ENCODE measurements at places on chromosomes 3 and 15. TPM values are rescaled to one million over a fixed set of nuclear protein-coding genes. Genes with fewer than 3 reads are reported as not detected.

GRCh38 chr3:70815817-70816216, 503.4 kb upstream of the MDFIC2 start:
- H3K4me3 ChIP-seq, result no peak overlapping the region
- no peaks in the 10 kb centered on the region for H3K27me3 ChIP-seq
- H3K36me3 ChIP-seq, result no peaks in the 10 kb centered on the region
- H3K4me1 ChIP-seq, result no peaks in the 10 kb centered on the region
- H3K27ac ChIP-seq, result no peak overlapping the region

DNA sequence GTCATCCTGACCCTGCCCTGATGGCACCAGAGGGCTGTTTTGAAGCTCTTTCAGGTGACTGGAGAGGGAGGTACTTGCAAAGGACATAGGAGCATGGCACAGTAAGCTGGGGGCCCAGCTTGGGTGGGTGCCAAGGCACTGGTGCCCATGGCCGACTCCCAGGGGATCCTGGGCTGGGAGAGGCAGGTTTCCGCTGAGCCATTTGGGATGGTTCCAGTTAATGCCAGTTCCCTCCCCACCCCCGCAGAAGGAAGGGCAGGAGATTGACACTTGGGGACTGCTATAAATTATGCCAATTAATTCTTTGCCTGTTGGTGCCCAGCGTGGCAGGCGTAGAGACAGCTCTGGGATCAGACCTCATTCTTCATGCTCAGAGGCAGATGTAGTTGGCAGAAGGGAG, 26.1 kb downstream of the CD276 start:
- no peak overlapping the region for H3K4me3 ChIP-seq
- H3K27me3 ChIP-seq, result no peaks in the 10 kb centered on the region
- peaks cover 69% of the 10 kb centered on the region for H3K36me3 ChIP-seq
- DNase-seq, result no peak
- no peak overlapping the region for H3K27ac ChIP-seq

DNA sequence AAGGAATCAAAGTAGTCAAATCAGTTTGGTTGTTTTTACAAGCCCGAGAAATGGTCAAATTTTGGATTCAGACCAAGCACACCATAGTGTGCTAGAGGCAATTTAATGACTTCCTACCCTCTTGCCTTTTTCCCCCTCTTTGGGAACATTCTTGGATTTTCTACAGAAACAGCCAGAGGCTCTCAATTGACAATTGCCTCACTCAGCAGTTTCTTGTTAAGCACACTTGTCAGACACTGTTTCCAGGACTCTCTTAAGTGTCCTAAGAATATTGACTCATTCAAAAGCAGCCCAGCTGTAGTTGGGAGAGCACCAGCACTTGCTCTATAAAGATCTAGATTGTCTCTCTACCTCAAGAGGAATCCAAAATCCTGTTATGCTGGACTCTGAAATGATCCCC, 1.5 kb upstream of the SLC35G2 start:
- no peak for DNase-seq
- H3K36me3 ChIP-seq, result no peaks in the 10 kb centered on the region
- H3K27ac ChIP-seq, result no peak overlapping the region
- no peak overlapping the region for H3K4me3 ChIP-seq

DNA sequence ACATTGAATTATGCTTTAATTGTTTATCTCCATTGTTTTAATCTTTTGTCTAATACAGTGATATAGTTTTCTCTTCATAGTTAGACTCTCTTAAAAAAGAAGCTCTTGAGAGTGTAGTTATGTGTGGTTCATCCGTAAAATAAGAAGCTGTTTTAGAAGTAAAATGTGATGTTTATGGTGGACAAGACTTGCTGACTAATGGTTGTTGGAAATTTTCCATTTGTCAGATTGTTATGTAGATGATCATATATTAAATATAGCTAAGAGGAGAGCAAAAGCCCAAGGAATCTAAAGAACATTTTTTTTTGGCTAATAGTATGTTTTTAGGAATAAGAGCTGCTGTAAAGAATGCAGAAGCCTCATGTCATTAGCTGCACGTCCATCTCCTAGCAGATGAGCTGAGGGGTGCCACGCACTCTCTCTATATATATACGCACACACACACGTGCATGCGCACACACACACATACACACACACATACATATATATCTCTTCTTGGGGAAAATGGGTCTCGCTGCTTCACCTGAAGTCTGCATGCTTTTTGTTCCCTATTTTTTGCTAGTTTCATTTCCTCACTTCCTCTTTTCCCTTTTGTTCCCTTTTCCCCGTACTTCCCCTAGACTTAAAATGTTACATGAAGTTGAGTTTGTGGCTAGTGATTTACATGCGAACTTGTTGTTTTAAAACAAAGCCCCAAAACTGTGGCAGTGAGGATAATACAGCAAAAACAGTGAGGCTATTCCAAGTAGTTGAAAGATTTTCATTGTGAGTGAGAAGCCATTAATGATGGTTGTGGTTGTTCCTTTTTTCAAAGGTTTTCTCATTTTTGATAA, 107.8 kb downstream of the MBNL1 start:
- peaks cover 65% of the 10 kb centered on the region for H3K4me1 ChIP-seq
- H3K4me3 ChIP-seq, result no peak overlapping the region
- peak overlapping the region; percentile 52 for H3K27ac ChIP-seq
- H3K36me3 ChIP-seq, result peaks cover 3% of the 10 kb centered on the region

SERINC4 gene
- not detected for total RNA-seq

DNA sequence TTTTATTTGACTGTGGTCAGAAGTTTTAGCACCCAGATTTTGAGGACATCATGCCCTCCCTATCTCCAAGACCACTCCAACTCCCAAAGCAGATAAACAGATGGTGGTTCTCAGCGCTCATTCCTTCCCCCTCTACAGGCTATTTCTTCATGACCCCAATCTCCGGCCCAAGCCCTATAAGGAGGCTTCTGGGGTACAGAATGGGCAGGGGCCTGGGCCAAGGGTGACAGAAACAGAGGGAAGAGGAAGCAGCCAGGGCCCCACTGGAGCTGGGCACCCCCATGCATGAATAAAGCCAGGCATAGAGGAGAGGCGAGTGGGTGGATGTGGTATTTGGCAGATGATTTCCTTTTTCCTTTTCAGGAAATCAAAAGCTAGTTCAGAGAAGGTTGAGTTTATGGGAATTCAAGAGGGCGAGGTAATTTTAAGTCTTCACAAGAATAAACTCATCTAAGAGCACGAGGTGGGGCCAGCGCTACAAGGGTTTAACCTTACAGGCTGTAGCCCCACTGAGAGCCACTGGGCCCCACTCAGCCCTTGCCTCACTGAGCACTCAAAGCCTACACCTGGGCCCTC, 104.8 kb upstream of the HERC1 start:
- no peaks in the 10 kb centered on the region for H3K36me3 ChIP-seq
- H3K27me3 ChIP-seq, result no peaks in the 10 kb centered on the region
- no peak for DNase-seq

PTPRG gene
- total RNA-seq, result 67.6 TPM

- H3K36me3 ChIP-seq, result no peaks in the 10 kb centered on the region
- peak; percentile 62 for DNase-seq
- H3K4me3 ChIP-seq, result peak overlapping the region; percentile 97
- H3K27ac ChIP-seq, result peak overlapping the region; percentile 93
- H3K4me1 ChIP-seq, result peaks cover 62% of the 10 kb centered on the region
These were observed 504 bp downstream of the ABHD2 start for GRCh38 chr15:89088605-89089315.

- no peaks in the 10 kb centered on the region for H3K36me3 ChIP-seq
- H3K4me3 ChIP-seq, result no peak overlapping the region
- no peaks in the 10 kb centered on the region for H3K27me3 ChIP-seq
- H3K27ac ChIP-seq, result no peak overlapping the region
These were observed 156.0 kb upstream of the TRIM42 start for GRCh38 chr3:140521751-140522445.

- no peaks in the 10 kb centered on the region for H3K27me3 ChIP-seq
- no peaks in the 10 kb centered on the region for H3K36me3 ChIP-seq
- H3K4me3 ChIP-seq, result no peak overlapping the region
- no peak overlapping the region for H3K27ac ChIP-seq
- H3K4me1 ChIP-seq, result no peaks in the 10 kb centered on the region
These were observed 71.9 kb downstream of the IL12A start for GRCh38 chr3:160060409-160061027.

- no peak overlapping the region for H3K4me3 ChIP-seq
- H3K27me3 ChIP-seq, result no peaks in the 10 kb centered on the region
- H3K36me3 ChIP-seq, result no peaks in the 10 kb centered on the region
- peaks cover 6% of the 10 kb centered on the region for H3K4me1 ChIP-seq
These were observed 185.0 kb upstream of the ANKRD28 start for GRCh38 chr3:15982667-15983196.

TRIM42 gene
- not detected for total RNA-seq

DNA sequence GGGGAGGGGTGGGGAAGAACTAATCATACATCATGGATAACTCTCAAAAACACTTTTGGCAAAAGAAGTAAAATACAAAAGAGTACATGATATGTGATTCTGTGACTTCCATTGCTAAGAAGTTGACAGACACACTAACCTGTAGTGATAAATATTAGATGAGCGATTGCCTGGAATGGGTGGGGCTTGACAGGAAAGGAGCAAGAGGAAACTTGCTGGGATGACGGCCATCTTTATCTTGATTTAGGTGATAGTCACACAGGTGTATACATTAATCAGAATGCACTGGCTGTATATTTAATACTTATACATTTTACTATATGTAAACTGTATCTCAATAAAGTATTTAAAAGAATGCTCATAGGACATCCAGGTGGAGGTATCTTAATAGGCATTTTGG, 13.1 kb downstream of the PARL start:
- no peak overlapping the region for H3K4me3 ChIP-seq
- no peak overlapping the region for H3K27ac ChIP-seq
- H3K4me1 ChIP-seq, result no peaks in the 10 kb centered on the region

ATOSA gene
- total RNA-seq, result 46.7 TPM

DNA sequence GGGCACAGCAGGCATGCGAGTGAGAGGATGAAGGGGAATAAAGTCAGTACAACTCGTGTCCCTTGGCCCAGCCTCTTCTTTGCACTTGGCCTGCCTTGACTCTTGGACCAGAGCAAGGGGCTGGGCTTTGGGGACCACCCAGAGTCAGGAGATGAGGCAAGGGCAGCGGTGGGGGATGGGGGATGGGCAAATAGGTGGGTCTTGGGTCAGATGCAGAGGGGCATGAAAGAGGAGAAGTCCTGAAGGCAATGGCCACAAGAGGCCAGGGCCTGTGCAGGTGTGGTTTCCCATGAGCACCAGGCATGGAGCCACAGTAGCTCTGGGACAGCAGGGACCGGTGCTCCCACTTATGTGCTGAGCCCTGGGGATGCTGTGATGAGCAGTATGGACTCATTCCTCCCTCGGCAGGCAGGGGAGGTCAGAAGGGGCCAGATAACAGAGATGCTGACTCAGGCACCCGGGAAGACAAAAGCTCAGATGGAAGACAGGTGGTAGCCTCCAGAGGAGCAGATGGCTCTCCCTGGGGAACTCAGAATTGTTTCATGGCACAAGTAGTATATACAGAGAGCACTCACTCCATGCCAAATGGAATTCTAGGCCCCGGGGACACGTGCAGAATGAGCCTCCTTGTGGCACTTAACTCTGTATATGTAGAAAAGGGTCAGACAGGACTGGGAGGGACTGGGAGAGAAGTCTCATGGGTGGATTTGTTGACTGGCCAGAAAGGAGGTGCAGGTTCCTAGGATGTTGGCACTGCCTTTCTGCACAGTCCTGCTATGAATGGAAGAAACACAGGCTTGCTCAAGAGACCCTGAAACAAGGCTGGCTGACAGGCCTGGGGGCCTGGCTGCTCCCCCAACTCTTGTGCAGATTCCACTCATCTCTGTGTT, 14.3 kb downstream of the ZBTB47 start:
- no peaks in the 10 kb centered on the region for H3K4me1 ChIP-seq
- no peak overlapping the region for H3K4me3 ChIP-seq
- no peak for DNase-seq
- no peaks in the 10 kb centered on the region for H3K36me3 ChIP-seq
- no peaks in the 10 kb centered on the region for H3K27me3 ChIP-seq

FAM174B gene
- 57.7 TPM for total RNA-seq

RTP3 gene
- not detected for total RNA-seq

DNA sequence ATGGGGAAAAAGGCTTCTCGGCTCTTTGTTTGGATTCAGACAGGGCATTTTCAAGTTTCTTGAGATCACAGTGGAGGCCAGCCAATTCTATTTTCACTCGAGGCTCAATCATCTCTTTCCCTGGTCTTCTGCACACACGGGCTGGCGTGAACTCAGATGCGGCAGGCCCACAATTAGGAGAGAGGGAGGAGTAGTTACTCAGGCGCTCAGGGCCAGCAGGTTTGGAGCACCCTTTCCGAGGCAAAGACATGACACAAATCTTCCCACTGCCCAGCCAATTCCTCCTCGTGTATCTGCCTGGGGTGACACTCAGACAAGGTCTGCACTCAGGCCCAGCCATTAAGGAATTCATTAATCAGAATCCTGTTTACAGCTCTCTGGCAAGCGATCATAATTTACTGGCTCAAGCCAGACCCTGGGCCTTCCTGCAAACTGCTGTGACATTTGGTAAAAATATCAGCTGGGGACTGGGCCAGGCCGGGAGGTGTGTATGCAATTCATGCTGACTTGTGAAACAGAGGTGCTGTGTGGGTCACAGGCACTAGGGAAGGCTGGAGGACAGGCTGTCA, 68.1 kb upstream of the TLE3 start:
- peaks cover 16% of the 10 kb centered on the region for H3K4me1 ChIP-seq
- DNase-seq, result no peak
- H3K27me3 ChIP-seq, result no peaks in the 10 kb centered on the region
- H3K36me3 ChIP-seq, result no peaks in the 10 kb centered on the region
- H3K27ac ChIP-seq, result no peak overlapping the region
- no peak overlapping the region for H3K4me3 ChIP-seq
